WERI-Rb-1 (cell line): ENCODE measurements at places on chromosomes 13 and 19.

DNA sequence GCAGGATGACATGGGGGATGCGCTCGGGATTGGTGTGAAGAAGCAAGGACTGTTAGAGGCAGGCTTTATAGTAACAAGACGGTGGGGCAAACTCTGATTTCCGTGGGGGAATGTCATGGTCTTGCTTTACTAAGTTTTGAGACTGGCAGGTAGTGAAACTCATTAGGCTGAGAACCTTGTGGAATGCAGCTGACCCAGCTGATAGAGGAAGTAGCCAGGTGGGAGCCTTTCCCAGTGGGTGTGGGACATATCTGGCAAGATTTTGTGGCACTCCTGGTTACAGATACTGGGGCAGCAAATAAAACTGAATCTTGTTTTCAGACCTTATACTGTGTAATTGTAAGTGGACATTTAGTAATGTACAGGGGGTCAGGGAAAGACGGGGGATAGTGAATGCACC lies 7.0 kb downstream of the KLK2 start:
- DNase-seq = no peak

- DNase-seq = no peak
These were observed 12.2 kb upstream of the ZNF429 start for GRCh38 chr19:21492947-21493906.

- no peak for DNase-seq
These were observed 212.8 kb downstream of the RFC3 start for GRCh38 chr13:34030782-34031181.

DNA sequence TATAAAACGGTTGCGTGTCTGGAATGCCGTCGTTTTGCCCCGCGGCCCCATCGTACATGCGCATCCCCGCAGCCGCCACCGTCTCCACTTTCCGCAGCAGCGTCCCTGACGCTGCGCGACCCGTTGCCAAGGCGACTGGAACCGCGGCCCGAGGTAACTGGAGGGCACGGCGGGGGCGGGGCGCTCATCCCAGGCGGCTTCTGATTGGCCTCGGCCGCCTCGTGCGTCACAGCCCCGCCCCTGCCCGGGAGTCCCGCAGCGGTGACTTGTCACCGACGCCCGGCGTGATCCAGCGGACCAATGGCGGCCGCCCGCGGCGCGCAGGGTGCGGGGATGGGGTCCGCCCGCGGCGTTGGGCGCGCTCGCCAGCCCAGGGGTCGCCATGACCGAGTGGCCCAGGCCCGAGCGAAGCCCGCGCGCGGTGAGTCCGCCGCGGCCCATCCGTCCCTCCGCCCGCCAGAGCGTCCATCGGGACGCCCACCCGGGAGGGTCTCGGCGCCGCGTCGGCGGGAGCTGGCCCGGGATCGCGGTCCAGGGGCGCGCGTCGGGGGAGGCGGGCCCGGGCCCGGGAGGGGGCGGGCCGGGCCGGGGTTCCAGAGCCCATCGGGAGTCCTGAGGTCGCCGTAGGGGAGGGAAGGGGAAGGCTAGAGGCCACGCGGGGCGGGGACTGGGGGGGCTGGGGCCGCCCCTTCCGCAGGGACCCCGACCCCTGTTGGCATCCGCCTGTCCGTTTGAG lies at the start of gene ZSCAN1:
Gene ZSCAN1, plus strand, starts transcription at position 285 of the 736 bp plus-strand sequence. CDS start 3,812 bp downstream, outside the sequence.
- DNase-seq = peak; percentile 98

DNA sequence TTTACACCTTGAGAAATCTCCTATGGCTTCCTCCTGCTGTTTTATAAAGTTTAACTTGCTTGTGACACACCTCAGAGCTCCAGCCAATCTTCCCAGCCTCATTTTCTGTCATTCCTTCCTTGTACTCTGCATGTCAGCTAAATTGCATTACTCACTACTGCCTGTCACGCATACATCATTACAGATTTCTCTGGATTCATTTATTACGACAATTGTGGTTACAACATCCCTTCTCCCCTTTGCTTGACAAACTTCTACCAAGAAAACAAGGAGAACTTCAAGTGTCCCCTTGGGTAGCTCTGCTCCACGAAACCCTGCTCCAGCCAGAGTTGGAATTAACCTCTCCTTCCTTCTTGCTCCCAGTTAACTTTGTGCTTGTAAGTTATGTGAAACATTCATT lies 22.0 kb upstream of the GPR18 start:
- no peak for DNase-seq

DNA sequence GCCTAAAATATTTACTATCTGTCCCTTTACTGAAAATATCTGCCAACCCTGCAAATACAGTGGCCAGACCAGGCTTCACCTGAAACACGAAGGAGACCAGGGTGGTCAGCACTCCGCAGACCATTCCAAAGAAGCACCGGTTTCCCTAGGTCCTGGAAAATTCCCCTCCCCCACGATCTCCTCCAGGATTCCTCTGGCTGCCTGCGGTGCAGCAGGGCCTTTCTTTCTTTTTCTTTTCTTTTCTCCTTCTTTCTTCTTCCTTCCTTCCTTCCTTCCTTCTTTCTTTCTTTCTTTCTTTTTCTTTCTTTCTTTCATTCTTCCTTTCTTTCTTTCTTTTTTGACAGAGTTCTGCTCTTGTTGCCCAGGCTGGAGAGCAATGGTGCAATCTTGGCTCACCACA lies 152.7 kb downstream of the USP12 start:
- DNase-seq = peak; percentile 6

DNA sequence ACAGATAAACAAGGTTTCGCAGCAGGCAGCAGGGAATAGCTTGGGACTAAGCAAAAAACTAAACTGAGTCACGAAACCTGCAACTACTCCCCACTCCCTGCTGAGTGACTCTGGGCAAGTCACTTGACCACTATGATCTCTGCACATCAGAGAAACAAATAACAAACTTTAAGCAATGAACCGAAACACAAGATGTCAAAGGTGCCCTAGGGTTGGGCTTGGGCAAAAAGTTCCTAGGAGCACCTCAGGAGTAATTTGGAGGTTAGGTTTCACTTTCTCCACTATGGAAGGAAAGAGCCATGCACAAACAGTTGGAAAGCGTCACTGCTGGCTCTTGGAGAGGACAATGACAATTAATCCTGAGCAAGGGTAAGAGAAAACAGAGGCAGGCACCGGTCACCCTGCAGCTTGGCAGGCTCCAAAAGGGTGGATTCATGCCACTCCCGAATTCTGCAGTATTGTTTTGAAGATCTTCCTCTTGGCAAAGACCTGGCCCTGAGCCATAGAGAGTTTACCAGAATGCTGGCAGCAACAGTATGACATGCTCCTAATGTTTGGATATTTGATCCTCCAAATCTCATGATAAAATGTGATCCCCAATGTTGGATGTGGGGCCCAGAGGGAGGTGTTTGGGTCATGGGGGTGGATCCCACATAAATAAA lies 60.3 kb downstream of the CRYL1 start:
- no peak for DNase-seq

- no peak for DNase-seq
These were observed 61.4 kb upstream of the KLF2 start for GRCh38 chr19:16263141-16263761.

DNA sequence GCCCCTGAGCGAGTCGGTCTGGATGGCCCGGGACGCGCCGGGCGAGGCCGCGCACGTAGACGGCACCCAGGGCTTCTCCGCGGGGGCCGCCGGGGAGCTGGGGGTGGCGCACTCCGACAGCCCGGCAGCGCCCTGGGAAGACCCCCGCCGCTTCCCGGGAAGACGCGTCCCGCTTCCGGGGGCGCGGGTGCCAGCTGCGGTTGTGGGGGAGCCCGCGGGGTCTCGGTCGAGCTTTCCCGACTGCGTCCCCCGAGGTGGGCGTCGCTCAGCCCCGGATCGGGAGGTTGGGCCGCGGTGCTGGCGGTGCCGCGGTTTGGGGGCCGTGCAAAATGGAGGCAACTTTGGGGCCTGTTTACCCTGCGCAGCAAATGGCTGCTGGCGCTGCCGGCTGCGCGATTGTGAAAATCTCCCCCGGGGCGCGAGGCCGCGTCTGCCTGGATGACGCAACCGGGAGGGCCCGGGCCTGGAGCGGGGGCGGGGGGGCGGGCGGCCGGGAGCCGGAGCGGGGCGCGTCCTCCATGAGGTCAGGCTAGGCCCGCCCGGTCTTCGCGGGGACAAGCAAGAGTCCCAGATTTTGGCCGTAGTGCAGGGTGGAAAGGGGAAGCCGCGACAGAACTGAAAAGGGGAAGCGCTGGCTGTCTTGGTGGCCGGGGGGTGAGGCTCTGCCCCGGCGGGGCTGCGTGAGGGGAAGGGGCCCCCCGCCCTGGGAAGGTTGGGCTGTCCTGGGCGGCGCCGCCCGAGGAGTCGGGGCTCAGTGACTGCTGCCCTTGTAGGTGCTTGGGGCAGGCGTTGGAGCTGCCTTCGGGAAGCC lies 11.3 kb downstream of the PEAK3 start:
- peak; percentile 51 for DNase-seq

GRCh38 chr19:10587022-10587838 lies at the start of gene AP1M2:
Gene AP1M2, minus strand, starts transcription at chr19:10587312. Its CDS starts 81 bp downstream, at chr19:10587231.
- no peak for DNase-seq

GRCh38 chr19:16041299-16041990 lies 34.9 kb upstream of the TPM4 start:
- DNase-seq = peak; percentile 78
